ENCODE measurements at places on chromosomes 11 and 22. TPM values are rescaled to one million over a fixed set of nuclear protein-coding genes. Genes with fewer than 3 reads are reported as not detected.
A peak's percentile ranks its signal among the peaks of the same experiment; 100 is the strongest.

- no peaks in the 10 kb centered on the region for H3K4me1 ChIP-seq
- H3K27ac ChIP-seq: no peak overlapping the region
- DNase-seq: no peak
- H3K4me3 ChIP-seq: no peak overlapping the region
- no peaks in the 10 kb centered on the region for H3K36me3 ChIP-seq
These were observed 37.4 kb upstream of the KCNQ1OT1 start for GRCh38 chr11:2737226-2737590.

DNA sequence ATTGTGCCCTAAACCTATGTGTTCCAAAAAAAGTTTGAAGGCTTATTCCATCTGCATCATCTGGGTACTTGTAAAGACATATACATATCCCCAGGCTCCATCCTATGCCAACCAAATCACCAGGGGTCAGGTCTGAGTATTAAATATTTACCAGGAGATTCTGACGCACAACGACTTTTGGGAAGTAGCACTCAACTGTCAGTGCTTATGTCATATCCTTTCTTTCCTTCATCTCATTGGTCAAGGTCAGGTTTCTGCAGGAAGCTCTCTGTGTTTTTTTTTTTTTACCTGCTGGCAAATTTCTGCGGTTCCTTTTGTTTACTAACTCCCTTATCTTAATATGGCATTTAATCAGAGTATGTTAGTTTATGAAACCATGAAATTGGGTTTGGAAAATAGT lies 22.5 kb upstream of the CYP2R1 start:
- no peak overlapping the region for H3K4me3 ChIP-seq
- H3K27me3 ChIP-seq: no peaks in the 10 kb centered on the region
- no peak for DNase-seq
- no peaks in the 10 kb centered on the region for H3K4me1 ChIP-seq
- H3K36me3 ChIP-seq: peaks cover 14% of the 10 kb centered on the region
- H3K27ac ChIP-seq: no peak overlapping the region

DNA sequence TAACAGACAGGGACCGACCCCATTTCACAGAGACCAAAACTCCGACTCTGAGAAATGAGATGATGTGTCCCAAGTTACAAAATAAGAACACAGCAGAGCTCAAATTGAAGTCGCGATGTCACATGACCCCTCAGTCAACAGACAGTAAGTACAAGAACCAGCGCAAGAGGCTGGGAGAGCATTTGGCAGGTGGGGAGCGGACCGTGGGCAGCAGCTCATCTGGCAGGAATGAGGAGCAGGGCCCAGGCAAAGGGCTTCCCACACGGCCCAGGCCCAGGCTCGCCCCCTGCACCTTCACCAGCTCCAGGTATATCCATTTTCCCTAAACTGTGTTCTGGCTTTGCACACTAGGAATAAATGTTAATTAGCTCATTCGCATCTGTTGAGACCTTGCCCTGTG lies 34.3 kb downstream of the SCUBE1 start:
- H3K4me1 ChIP-seq: no peaks in the 10 kb centered on the region
- H3K36me3 ChIP-seq: no peaks in the 10 kb centered on the region
- no peak for DNase-seq

GRCh38 chr22:37194750-37195149 lies 6.7 kb upstream of the C1QTNF6 start:
- no peak overlapping the region for H3K4me3 ChIP-seq
- H3K27me3 ChIP-seq: no peaks in the 10 kb centered on the region
- peaks cover 18% of the 10 kb centered on the region for H3K36me3 ChIP-seq
- peak overlapping the region; percentile 82 for H3K27ac ChIP-seq

DNA sequence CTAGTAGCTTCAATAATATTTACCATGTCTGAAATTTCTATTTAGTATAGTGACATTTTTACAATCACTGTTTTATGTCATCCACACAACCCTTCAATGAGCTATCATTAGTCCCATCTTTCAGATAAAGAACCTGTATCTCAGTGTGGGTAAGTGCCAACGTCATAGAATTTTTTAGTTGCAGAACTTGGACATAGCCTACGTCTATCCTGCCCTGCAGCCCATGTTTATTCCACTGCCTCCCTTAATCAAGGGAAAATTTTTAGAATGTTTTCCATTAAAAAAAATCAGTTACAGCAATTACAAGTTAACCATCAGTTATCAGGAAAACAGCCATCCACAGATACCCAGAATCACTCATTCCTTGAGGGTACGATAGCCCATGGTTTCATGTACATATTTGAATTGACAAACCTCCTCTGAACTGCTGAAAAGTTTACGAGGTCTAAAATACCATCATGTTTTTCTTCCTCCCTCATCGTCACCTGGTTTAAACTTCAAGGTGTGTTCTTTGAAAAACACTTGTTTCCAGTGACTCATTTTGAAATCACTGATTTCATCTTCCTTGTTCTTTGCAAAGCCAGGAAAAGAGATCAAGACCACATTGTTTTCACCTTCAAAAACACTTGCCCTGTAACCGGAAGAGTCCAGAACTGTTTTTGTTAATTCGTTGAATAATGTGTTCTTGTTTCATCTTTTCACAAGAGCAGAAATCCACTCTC lies 100.9 kb downstream of the FAM76B start:
- no peaks in the 10 kb centered on the region for H3K27me3 ChIP-seq
- peaks cover 4% of the 10 kb centered on the region for H3K36me3 ChIP-seq
- H3K4me1 ChIP-seq: peaks cover 11% of the 10 kb centered on the region

GRCh38 chr22:38176170-38176741 lies 5.4 kb downstream of the PLA2G6 start:
- H3K4me3 ChIP-seq: no peak overlapping the region
- DNase-seq: peak; percentile 52

DNA sequence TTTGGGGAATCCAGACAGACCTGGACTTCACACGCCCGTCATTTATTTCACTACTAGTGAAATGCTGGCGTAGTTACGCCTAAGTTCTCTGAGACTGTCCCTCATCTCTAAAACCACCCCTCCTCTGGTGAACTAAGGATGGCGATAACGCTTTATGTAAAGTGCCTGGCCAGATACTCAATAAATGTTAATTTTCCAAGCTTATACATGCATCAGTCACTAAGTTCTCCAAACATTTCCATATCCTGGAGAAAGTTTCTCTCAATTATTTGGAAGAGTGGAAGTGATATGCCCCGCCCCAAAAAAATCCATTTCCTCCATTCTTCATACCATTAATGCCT lies 1.1 kb upstream of the FBXO3 start:
- no peak for DNase-seq
- H3K4me3 ChIP-seq: peak overlapping the region; percentile 93
- peaks cover 42% of the 10 kb centered on the region for H3K27me3 ChIP-seq

GRCh38 chr11:74427384-74427886 lies 29.2 kb upstream of the PGM2L1 start:
- no peak for DNase-seq
- H3K27ac ChIP-seq: no peak overlapping the region
- no peaks in the 10 kb centered on the region for H3K36me3 ChIP-seq
- no peaks in the 10 kb centered on the region for H3K4me1 ChIP-seq
- peaks cover 9% of the 10 kb centered on the region for H3K27me3 ChIP-seq
- no peak overlapping the region for H3K4me3 ChIP-seq

DNA sequence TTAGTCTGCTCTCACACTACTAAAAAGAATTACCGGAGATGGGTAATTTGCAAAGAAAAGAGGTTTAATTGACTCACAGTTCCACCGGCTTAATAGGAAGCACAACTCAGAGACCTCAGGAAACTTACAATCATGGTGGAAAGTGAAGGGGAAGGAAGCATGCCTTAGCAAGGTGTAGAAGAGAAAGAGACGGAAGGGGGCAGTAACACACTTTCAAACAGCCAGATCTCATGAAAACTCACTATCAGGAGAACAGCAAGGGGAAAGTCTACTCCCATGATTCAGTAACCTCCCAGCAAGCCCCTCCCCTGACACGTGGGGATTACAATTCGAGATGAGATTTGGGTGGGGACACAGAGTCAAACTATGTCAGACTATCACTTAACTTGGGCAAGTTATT lies 236.6 kb upstream of the ANO3 start:
- no peaks in the 10 kb centered on the region for H3K36me3 ChIP-seq
- no peaks in the 10 kb centered on the region for H3K27me3 ChIP-seq
- H3K4me3 ChIP-seq: no peak overlapping the region
- H3K27ac ChIP-seq: no peak overlapping the region
- H3K4me1 ChIP-seq: no peaks in the 10 kb centered on the region
- no peak for DNase-seq

- H3K36me3 ChIP-seq: no peaks in the 10 kb centered on the region
- DNase-seq: no peak
- no peaks in the 10 kb centered on the region for H3K4me1 ChIP-seq
- H3K4me3 ChIP-seq: no peak overlapping the region
- no peak overlapping the region for H3K27ac ChIP-seq
These were observed 236.3 kb downstream of the SOX6 start for GRCh38 chr11:16120008-16120407.

DNA sequence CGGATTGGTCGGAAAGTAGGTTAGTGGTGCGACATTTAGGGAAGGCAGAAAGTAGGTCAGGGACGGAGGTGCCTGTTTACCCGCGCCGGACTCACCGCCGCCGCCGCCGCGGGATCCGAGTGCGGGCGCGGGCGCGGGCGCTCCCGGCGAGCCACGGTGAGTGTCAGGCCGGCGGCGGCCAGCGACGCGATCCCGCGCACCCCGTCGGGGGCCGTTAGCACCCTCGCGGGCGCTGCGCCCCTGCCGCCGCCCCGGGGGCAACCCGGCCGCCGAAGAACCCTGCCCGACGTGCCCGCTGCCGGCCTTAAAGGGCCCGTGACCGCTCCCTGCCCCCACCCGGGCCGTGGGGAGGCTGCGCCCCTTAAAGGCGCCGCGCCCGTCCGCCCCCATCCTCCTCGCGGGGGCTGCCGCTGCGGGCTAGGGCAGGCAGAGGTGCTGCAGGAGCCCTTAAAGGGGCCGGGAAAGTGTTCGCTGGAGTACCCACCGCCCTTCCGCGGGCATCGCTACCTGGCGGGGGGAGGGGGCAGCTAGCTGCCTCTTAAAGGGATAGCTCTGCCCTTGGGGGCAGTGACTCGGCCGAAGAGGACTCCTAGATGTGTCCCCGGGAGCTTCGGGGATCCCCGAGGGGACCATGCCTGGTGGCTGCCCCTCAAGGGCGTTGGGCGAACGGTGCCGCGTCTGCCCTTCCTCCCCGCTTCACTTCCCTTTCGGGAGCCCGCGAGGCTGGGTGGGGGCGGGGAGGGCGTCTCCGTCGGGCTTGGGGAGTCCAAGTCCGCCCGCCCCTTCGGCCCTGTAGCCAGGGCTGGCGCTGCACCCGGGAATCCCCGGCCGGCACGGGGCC lies at the start of gene BMAL1:
TSS of gene BMAL1 (plus strand) at position 23 of the 841 bp plus-strand sequence. CDS start 76,519 bp downstream, outside the sequence.
- peak within 1 kb of the TSS; percentile 92 for H3K4me3 ChIP-seq
- H3K36me3 ChIP-seq: peaks cover 27% of the 10 kb centered on the region
- peaks cover 54% of the 10 kb centered on the region for H3K4me1 ChIP-seq
- H3K27me3 ChIP-seq: peaks cover 32% of the 10 kb centered on the region

DNA sequence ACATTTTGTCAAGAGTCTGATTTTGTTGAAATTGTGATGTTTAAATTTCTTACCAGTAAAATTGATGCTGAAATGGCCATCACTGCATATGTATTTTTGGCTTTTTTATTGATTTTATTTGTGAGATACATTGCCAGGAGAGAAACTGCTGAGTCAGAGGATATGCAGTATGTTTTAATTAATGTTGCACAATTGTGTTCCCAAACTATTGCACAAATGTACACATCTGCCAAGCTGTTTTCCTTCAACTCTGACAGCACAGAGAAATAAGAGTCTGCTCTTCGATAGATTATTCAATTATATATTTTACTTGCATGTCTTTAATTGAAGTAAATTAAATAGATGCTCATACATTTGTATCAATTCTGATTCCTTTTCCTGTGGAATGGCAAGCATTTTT lies 640.2 kb upstream of the LUZP2 start:
- DNase-seq: no peak
- H3K27ac ChIP-seq: no peak overlapping the region
- no peaks in the 10 kb centered on the region for H3K36me3 ChIP-seq

DNA sequence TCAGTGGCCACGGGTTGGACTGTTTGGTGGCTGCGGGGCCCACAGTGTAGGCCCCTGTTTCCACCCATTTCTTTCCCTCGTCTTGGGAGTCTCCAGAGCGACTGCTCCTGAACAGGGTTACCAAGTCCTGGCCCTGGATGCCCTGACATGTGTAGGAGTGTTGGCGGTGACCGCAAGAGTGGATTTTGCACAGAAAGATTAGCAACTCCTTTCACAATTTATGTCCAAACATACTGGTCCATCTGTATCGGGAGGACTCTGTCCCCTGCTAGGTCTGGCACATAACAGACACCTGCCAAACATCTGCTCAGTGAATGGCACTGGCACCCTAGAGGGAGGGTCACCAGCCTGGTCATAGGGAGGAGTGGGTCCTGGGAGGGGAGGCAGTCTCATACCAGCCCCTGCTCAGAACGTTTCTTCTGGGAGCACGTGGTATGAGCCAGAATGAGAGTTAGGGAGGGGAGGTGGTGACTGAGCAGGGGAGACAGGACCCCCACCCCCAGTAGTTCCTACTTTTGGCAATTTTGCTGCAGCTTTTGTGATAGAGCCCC lies 3.4 kb upstream of the APOA1 start:
- no peak for DNase-seq
- no peaks in the 10 kb centered on the region for H3K27me3 ChIP-seq
- peaks cover 5% of the 10 kb centered on the region for H3K4me1 ChIP-seq
- no peak overlapping the region for H3K27ac ChIP-seq

- H3K36me3 ChIP-seq: no peaks in the 10 kb centered on the region
- DNase-seq: no peak
- no peak overlapping the region for H3K4me3 ChIP-seq
- peaks cover 3% of the 10 kb centered on the region for H3K4me1 ChIP-seq
- H3K27ac ChIP-seq: no peak overlapping the region
- H3K27me3 ChIP-seq: peaks cover 2% of the 10 kb centered on the region
These were observed 116.5 kb downstream of the ME3 start for GRCh38 chr11:86555866-86556265.

DNA sequence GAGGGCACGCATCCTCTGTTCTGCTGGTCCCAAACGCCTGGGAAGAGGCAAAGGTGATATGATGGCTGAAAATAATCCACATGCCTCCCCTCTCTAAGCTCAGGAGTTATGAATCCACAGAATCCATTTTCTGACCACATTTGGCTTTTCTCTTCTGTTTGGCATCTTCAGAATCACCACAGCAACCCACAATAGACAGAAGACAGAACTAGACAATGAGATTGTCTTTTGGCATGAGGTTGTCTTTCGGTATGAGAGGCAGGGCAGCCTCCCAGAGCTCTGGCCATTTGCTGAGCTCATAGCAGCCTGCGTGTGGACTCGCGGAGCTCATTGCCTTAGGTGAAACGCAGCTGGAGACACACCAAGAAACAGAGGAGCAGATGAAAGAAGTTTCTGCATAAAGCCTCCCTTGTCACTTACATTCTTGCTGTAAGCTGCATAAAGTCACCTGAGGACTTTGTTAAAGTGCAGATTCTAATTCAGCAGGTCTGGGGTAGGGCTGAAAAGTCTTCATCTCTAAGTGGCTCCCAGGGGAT lies 868.0 kb downstream of the NTM start:
- H3K4me1 ChIP-seq: no peaks in the 10 kb centered on the region
- no peak overlapping the region for H3K27ac ChIP-seq
- no peak for DNase-seq
- H3K27me3 ChIP-seq: no peaks in the 10 kb centered on the region
- H3K4me3 ChIP-seq: no peak overlapping the region

GRCh38 chr11:68988491-68988890 lies 7.7 kb upstream of the MRGPRD start:
- H3K27ac ChIP-seq: no peak overlapping the region
- DNase-seq: no peak
- no peak overlapping the region for H3K4me3 ChIP-seq
- peaks cover 6% of the 10 kb centered on the region for H3K4me1 ChIP-seq

The CD82 gene
- total RNA-seq: 90.2 TPM

The RTCB gene
- total RNA-seq: 85.5 TPM

The SCARF2 gene
- total RNA-seq: 1.1 TPM

The SPTBN2 gene
- total RNA-seq: 0.52 TPM

The APOA1 gene
- 0.23 TPM for total RNA-seq

The OR8G1 gene
- total RNA-seq: not detected
